NCI-H2081 (cell line): ENCODE measurements at places on chromosomes 4 and X.

- no peak for DNase-seq
Observed at GRCh38 chr4:112771-113170, 11.5 kb upstream of the ZNF718 start.

DNA sequence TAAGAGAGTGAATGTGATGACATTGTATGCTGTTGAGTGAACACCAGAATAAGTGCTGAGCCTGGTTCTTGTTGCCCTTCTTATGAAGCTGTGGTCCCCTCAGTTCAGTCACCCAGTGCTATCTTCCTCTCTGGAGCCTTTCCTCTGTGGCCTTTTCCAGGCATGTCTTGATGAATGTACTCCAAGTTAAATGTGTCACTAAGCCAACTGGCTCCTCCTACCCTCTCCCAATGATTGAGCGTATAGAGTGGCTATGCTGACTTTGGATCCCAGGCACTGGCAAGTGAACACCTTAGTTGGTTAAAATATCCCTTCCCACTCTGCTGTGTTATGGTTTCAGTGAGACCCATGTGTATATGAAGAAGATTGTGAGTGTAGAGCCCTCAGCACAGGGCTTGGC is 134.1 kb upstream of the MAMLD1 start:
- DNase-seq = no peak

DNA sequence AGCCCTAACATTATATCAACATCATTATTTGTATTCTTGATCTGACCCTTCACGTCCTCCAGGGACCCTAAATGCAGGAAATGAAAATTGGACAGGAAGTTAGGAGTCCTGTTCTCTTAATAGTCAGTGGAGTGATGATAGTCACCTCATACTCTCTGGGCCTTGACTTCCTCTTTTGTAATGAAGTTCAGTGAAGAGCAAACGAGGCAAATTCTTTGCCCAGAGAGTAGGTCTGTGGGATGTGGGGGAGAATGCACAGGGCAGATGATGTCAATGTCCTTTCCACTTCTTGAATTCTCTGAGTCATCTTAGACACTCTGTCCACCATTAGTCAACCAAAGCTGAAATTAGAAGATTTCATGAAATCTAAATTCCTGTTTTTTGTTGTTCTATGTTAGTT is 17.1 kb upstream of the GPRIN3 start:
- no peak for DNase-seq

DNA sequence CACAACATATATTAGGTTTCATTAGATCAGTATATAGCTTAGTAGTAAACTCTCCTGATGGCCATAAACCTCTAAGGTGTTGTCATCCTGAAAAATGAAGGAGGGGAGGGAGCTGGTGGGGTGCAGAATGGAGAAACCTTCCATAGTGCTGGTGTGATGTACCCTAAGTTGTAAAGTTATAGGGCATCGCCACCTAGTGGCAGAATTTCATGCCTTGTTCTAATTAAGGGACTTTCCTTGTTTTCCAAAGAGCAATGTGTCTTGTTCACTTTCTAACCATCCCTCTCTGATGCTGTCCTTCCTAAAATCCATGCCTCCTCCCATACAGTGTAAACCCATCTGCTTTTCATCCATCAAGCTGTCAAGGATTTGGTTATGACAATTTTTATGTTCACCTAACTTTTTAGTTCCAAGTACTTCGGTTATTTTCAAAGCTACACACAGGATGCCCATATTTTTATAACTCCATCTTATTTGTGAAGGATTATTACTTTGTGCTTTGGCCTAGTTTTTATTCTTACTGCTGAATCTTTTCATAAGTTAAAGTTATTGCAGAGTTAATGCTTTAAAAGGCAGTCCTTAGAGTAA is 4.5 kb downstream of the NBDY start:
- DNase-seq = peak; percentile 61

- no peak for DNase-seq
Observed at GRCh38 chrX:108167211-108167872, 75.8 kb downstream of the ATG4A start.

GRCh38 chr4:161356351-161356750 is 807.4 kb downstream of the FSTL5 start:
- DNase-seq = peak; percentile 36

- no peak for DNase-seq
Observed at GRCh38 chrX:29044423-29045184, 457.4 kb downstream of the IL1RAPL1 start.

DNA sequence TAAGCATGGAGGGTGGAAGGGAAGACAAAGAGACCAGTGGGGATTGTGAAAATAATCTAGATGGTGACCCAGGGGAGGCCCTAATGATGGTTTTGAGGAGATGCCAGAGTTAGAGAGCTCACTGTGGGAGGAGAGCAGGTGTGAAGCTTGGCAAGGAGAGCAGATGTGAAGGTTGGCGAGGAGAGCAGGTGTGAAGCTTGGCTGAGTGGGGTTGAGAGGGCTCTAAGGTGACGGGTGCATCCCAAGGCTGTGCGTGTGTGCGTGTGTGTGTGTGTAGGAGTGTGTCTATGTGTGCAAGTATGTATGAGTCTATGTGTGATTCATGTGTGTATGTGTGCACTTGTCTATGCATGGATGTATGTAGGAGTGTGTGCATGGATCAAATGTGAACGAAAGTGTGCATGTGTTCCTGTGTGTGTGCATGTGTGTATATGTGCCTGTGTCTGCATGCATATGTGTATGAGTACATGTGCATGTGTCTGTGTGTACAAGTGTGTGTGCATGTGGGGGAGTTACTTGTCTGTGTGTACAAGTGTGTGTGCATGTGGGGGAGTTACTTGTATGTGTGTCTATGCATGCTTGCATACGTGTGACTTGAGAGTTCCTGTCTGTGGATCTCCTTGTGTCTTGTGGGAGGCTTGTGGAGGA is 72.0 kb downstream of the EVC start:
- DNase-seq = no peak

DNA sequence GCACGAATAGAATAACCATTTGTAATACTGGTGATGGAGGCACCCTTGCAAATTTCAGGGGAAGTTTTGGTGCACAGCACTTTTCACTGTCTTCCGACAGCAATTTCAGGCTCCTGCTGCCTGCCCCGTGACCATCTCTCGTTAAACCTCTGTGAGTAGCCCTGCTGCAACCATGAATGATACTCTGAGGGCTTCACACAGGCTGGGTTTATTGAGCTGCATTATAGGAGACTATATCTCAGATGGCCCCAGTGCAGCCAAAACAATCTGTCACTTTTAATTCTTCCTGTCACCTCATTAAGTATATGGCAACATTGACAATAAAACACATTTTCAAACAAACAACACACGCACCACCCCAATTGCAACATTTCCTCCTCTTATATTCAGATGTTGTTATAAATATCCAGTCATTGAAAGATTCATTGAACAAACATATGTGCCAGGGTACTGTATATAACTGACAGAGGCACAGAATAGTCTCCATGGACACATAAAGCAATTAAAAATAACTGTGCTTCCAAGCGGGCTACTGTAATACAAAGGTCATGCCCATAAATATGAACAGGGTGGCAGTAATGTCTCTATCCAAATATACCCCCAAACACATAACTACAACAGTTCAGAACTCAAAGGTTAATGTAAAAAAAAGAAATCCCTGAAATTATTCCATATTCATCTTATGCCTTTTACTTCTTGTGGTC is 477.0 kb downstream of the GBA3 start:
- peak; percentile 78 for DNase-seq

GRCh38 chr4:1750381-1751154 is 29.2 kb downstream of the TACC3 start:
- DNase-seq = no peak

- DNase-seq = no peak
Observed at GRCh38 chr4:159206427-159206871, 103.6 kb downstream of the RAPGEF2 start.

GRCh38 chr4:128601991-128602695 is 207.4 kb upstream of the JADE1 start:
- no peak for DNase-seq

DNA sequence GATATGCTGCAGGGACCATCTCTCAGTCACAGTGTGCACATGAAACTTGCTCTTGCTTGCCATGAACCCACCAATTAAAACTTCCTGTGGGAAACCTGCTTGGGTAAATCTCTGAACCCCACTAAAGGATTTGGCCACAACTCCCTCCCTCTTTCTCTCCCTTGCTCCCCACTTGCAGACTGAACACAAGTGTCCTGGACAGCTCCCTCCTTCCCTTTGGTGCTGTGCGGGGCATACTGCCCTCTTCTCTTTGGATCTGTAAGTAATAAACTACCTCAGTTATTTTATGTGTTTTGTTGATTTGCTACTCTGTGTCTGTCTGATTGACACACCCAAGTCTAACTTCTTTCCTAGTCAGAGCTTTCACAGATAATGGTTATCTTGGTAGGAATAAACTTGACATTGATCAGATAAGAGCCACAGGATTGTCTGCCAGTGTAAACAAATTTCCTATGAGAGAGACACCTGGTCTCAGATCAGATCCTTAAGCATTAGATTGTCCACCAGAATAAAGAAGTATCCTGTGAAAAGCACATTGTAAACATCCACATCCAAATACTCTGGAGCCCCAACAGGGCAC is 41.8 kb downstream of the SULT1E1 start:
- DNase-seq = no peak

DNA sequence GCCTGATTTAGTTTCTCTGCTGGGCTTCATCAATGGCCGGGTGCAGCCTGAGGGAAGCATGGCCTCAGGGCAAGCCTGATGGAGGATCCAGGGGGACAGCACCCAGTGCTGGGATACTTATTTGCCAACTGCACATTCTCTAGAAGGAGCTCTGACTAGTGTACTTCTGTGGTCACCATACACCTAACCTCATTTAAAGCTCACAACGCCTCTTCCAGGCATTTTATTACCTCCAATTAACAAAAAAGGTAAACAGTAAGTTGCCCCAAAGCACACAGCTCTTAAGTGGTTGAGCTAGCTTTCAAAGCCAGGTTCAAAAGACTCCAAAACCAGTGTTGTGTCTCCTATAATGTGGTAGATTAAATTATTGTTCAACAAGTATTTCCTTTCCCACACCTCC is 26.8 kb upstream of the ATXN3L start:
- peak; percentile 51 for DNase-seq

DNA sequence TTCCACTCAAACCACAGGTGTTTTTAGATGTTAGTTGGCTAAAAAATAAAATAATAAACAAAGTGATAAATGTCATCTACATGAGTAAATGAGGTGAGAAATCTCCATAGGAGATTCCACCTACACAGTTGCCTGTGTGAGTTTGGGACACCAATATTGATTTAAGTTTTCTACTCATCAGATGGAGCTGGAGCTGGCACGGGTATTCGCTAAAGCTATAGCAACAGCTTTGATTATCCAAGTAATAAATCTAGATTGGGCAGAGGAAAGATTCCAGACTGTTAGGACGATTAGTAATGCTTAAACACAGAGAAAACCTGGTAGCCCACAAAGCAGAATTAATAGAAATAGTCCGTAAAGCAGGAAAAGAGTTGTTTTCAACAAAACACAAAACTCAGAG is 313.9 kb downstream of the PABPC4L start:
- DNase-seq = no peak

GRCh38 chrX:55546956-55547355 is 57.3 kb upstream of the USP51 start:
- DNase-seq = no peak

DNA sequence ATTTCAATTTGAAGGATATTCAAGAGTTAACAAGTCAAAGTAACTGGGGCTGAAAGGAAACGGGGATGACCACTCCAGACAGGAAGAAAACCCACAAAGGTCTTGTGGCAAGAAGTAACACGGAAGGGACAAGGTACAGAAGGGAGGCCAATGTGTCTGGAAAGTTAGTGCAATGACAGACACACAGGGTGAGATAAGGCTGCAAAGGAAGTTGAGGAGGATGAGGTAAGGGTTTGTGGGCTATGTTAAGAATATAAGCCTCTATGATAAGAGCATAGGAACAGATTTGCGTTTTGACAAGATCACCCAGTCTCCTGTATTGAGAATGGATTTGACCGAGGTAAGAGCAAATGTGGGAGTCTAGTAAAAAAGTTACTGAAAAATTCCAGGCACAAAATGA is 21.9 kb upstream of the EMCN start:
- no peak for DNase-seq

GRCh38 chrX:66579219-66579618 is 59.7 kb downstream of the EDA2R start:
- no peak for DNase-seq

- DNase-seq = no peak
Observed at GRCh38 chr4:874056-874455, 48.1 kb upstream of the CPLX1 start.

GRCh38 chr4:6893449-6894085 is 16.1 kb upstream of the TBC1D14 start:
- no peak for DNase-seq

- DNase-seq = peak; percentile 46
Observed at GRCh38 chr4:153733751-153734448, 25.9 kb downstream of the RNF175 start.
